ENCODE measurements at places on chromosomes 12 and 14.

DNA sequence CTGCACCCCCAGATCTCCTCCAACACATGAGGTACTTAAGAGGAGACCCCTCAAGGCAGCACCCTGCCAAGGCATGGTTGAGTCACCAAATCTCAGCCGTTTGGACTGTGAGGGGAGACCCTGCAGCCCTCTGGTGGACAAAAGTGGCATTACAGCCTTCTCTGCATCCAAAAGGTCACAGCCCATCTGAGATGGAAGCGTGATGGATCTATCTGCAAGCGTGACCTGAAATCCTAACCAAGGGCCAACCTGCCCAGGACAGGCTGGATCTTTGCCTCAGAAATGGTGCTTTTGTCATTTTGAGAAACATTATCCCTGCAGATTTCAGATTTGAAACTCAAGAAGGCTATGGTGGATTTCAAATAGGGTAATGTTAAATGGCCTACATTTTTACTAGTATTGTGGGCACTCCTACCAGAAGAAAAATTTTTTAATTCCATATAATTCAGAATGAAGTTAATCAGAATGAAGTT, 23.7 kb upstream of the DHRS4 start:
- peak; percentile 79 for DNase-seq

DNA sequence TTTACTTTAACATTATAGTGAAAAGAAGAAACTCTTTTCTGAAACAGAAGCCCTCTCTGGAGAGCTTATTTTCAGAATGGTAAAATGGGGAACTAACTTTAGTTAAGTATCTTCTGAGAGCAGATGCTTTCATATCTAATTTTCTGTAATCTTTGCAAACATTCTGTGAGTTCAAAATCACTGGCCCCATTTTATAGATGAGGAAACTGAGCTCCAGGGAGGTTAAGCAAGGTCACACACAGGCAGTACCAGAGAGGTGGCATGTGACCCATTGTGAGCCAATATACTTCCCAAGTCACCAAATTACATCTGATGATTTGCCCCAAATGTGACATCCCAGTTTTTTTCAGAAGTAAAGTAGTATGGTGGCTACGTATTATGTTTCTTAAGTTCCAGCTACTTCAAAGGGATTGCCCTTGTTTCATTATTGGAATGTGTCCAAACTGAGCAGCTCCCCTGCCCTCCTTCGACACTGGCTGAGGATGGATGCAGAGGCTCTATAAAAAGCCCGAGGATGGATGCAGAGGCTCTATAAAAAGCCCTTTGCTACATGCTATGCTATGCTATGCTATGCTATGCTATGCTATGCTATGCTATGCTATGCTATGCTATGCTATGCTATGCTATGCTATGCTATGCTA, 36.2 kb upstream of the NUDT4 start:
- DNase-seq, result no peak

DNA sequence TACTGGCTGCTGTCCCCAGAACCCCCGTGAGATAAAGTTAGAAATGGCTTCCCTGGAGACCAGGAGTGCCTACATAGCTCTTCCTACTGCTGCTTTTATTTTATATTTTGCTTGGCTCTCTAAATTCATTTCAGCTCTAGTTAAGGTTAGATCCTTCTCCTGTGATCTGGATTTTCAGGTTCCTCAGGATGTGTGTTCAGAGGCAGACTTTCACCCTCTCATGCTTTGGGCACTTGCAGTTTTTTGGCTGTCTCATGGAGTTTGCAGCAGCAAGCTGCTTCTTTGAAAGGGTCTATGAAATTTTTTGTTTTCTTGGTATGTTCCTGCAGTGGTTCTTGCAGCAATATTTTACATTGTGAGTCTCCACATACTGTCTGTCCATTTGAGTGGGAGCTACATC, 93.3 kb downstream of the ATP23 start:
- DNase-seq, result no peak

- DNase-seq, result no peak
Observed at GRCh38 chr12:1846421-1847405, 26.3 kb downstream of the LRTM2 start.

DNA sequence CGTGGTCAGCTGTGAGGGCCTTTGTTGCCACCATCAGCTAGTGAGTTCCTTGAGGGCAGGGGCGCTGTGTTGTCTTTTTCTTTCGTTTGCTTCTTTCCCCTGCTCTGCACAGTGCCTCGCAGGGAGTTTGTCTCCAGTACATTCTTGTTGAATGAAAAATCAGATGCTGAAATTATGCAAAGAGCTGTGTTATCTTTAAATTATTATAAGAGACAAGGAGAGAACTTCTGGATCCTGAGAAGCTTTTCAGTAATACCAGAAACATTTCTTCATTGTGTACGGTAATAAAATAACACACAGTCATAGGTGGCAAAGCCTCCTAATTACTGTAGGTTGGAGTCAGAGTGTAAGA, 14.9 kb downstream of the EML1 start:
- no peak for DNase-seq

- DNase-seq, result no peak
Observed at GRCh38 chr12:120959111-120959878, 19.0 kb upstream of the HNF1A start.

DNA sequence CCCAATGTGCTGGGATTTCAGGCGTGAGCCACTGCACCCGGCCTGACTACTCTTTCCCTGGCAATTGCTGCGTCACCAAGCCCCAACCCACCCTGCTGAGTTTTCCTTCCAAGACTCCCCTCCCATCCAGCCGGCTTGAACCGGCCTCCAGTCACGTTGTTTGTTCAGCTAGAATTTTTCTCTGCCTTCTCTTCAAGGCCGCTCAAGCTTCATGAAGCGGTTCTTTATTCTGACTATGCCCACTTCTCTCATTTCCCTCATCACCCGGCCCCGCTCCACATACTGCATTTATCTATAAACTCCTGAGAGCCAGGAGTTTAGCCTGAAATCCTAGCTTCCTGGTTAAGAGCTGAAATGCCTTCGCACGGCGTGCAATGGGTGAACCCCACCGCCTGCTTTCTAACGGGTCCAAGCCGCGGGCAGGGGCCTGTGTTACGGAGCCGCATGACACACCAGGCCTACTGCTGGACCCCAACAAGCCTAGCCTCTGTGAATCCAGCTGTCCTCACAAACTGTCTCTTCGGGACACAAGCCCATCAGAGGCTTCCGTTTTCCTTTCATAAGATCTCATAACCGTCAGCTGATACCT, 999 bp upstream of the DCAF4 start:
- DNase-seq, result no peak

- DNase-seq, result no peak
Observed at GRCh38 chr14:42370056-42370455, 763.4 kb downstream of the LRFN5 start.

DNA sequence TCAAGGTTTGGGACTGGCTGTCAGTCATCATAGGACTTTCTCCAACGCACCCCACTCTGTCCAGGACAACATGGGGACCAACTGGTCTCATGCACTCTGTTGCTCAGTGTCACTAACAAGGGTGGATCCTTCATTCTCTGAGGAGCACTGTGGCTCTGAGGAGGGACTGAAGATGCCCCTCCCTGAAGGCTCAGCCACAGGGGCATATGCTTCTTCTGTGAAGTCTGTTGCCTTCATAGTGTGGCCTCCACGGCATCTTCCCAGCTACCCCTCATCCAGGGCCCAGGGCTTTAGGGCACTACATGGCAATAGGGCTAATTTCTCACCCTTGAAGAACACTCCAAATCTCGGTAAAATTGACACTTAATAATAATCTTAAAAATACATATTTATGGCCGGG, 14.3 kb upstream of the IFI27L2 start:
- no peak for DNase-seq
